ENCODE measurements at places on chromosomes 16 and 17.

DNA sequence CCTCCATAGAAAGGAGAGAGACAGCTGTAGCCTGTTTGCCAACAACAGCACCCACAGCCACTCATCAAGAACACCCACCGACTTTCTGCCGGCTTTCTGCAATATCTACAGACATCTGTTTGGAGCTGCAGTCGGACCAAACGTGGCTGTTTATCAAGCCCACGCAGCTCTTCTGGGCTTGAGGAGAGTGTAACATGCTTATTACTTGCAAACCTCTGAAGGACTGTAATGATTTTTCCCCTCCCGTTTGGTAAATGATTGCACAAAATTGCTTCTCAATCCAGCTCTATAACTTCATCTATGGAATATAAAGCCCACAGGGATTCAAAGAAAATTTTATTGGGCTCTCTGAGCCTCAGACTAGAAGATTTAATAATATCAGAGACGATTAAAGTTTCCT lies 100.5 kb downstream of the VAT1L start:
- DNase-seq, result no peak

GRCh38 chr17:28887871-28888471 lies 9.6 kb downstream of the FLOT2 start:
- no peak for DNase-seq

- DNase-seq, result peak; percentile 48
Observed at GRCh38 chr16:51326131-51326856, 175.2 kb upstream of the SALL1 start.

- no peak for DNase-seq
Observed at GRCh38 chr16:11399261-11399831, 54.1 kb downstream of the RMI2 start.

DNA sequence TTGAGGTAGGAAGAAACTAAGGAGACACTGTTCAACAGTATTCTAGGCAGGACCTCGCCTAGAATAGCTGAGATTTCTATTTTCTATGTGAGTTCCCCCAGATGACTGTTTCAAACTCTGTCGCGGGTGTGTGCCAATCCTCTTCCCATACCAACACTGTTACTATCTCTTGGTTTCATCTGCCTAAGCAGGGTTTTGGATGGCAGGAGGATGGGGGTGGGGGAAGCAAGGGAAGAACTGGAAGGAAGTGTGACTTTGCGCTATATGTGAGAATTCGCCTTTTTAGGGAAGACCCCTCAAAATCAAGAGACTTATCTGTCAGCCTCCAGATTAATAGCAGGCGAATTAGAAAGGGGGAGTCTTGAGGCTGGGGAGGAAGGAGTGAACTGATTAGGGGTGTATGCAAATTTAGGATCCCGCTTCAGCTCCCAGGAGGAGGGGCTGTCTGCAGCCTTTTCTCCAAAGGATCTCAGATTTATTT lies 521 bp upstream of the G6PC3 start:
- no peak for DNase-seq

DNA sequence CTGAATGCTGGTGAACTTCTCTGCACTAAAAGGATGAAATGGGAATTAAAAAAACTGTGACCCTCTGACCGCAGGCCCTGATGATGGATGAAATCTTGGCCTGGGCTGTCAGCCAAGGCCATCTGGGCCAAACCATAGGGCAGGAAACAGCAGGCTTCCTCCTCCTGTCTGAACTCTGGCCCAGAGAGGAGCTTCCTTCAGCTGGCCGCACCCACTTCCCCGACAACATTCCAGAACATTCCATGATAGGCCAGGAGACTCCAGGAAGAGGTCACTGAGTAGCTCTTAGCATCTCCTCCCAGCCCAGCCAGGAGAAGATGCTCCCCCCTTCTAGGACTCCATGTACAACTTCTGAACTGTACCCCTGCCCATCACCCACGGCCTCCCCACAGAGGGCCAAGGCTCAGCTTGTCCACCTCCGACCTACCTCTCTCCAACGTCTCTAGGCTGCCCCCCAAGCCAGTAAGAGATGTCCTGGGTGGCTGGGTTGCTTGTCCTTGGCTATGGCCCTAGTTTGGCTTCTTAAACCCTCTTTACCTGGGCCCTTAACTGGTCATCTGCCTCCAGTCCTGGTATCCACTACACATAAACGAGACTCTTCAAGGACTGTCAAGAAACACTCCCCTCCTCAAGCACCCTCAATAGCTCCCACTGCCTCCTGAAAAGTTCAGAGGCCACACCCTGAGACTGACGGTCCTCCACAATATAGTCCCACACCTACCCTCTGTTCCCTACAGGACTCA lies 1.7 kb downstream of the RPH3AL start:
- no peak for DNase-seq

- no peak for DNase-seq
Observed at GRCh38 chr17:81127526-81128177, 37.7 kb upstream of the PVALEF start.

DNA sequence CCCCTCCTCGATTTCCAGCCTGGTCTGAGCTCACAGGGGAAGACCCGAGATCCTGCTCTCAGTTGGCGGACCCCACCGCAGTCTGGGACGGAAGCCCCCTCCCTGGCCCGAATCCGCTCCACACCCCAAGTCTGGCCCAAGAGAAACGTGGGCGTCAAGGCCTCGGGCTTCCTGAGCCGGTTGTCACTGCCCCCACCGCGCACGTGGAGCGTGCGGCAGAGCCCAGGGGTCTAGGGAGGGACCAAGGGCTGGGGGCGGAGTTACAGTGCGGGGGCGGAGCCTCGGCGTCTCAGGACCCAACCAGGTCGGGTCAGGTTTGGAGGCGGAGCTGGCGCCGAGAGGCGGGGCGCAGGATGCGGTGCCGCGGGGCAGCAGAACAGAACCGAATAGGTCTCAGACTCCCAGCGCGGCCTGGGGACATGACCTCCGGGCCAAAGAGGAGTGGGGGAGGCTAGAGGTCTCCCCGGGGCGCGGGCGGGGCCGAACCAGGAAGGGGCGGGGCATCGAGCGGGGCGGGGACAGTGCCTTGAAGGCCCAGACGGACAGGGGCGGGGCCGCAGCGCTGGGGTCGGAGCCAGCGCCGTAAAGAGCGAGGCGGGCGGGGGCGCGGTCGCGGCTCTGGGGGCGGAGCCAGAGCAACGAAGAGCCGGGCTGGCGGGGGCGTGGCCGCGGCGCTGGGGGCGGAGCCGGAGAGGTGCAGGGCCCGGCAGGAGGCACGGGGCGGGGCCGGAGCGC lies 431 bp upstream of the ZFPM1 start:
- DNase-seq, result peak; percentile 88

GRCh38 chr17:78426293-78426879 lies 47.9 kb downstream of the PGS1 start:
- no peak for DNase-seq

DNA sequence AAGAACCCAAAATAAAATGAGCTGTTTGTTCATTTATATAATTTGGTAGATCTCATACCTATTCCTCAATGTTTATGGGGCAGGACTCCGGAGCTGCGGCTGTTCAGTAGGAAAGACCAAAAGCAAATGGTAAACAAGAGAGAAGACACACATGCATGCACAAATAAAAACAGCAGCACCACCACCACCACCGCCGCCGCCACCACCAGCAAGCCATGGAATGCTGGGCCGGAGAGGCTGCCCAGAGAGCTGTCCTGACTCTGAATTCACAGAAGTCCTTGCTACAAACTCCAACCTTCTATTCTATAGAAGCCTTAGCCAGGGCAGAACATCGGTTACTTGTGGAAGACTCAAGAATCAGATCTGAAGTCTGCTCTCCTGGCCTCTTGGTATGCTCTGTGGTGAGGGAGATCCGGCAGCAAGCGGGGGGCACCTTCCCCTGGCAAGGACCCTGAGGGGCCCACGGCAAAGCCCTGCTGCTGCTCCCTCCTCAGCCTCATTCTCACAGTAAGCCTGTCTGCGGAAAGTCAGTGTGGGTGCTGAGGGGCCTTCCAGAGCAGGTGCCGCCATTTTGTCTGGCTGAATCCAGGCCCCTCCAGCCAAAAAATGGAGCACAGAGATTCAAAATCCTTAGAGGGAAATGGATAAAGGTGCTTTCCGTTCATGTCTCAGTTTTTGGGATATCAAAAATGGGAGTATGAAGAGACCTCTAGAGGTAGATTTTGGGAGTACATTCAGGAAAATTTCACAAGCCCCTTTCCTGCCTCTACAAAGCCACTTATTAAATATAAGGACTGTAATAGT lies 6.4 kb upstream of the FOXJ1 start:
- DNase-seq, result no peak

DNA sequence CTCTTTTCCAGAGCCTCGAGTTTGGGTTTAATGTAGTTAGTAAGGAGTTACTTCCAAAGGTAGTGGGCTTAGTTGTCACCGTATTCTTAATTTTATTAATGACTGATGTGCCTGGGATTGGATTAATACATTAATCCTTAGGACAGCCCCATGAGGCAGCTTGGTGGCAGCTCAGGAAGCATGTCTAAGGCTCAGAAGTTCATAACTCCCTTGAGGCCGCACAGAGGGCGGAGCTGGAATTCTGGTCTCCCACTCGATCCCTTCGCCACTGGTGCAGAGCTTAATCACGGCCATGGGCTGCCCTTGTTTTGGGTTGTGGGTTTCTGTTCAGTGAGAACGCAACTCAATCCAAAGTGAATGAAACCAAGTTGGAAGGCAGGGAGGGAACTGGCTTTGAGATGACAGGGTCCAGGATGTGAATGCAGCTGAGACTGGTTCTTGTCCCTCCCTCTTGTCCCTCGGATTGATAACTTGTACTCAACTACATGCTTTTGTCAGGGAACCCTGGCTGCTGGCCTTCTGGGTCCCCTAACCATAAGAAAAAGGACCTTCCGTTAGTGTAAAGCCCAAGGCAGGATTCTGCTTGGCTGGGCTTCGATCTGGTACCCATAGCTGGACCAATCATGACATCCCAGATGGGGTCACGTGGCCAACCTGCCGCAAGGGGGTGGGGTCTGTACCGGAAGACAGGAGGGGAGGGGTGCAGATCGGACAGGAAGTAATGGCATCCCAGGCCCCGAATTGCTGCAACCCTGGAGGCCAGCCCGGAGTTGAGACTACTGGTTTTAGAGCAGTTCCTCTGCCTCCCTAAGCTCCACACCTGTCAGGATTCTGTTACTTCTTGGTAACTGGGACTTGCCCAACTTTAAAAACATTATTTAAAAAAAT lies 45.4 kb downstream of the SNX20 start:
- no peak for DNase-seq

- DNase-seq, result no peak
Observed at GRCh38 chr16:79850348-79850747, 249.8 kb upstream of the MAF start.

DNA sequence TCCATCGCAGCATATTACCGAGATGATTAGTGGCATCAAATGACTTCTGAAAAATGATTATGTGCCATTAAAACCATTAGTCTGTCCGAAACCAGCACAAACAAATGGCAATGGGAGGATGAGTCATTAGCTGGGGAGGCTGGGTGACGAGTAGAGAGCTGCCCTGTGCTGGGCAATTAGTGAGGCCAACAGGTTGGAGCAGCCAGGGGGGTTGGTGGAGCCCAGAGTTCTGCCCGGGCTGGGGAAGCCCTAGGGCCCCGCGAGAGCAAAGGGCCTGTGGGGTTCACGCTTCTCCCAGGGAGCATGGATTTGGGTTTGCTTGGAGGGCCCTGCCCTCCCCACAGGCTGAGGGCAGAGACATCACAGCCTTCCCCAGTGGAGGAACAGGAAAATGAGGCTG lies 152.1 kb upstream of the RPL38 start:
- no peak for DNase-seq

GRCh38 chr16:46801428-46802049 lies 29.4 kb downstream of the C16orf87 start:
- no peak for DNase-seq

GRCh38 chr17:3635474-3636153 lies 436 bp downstream of the SHPK start:
- no peak for DNase-seq

GRCh38 chr17:71885662-71886061 lies 235.2 kb upstream of the SOX9 start:
- no peak for DNase-seq

GRCh38 chr16:89135971-89136765 lies 35.4 kb upstream of the CDH15 start:
- no peak for DNase-seq

Measured in fibroblast of the conjunctiva (primary cell).